ENCODE measurements at places on chromosomes 11 and 22. TPM values are rescaled to one million over a fixed set of nuclear protein-coding genes. Genes with fewer than 3 reads are reported as not detected.

GRCh38 chr11:2778630-2779498 is 79.1 kb upstream of the KCNQ1OT1 start:
- peak; percentile 85 for DNase-seq

GRCh38 chr22:40238425-40239344 is 61.0 kb downstream of the TNRC6B start:
- DNase-seq, result no peak

GRCh38 chr11:79313530-79313913 is 127.3 kb downstream of the TENM4 start:
- DNase-seq, result no peak

Gene PTPRCAP
- polyA plus RNA-seq, result 1.7 TPM

Gene LRRC74B
- not detected for polyA plus RNA-seq

Gene MMP27
- polyA plus RNA-seq, result not detected

Gene OR2AG2
- not detected for polyA plus RNA-seq

Gene DCHS1
- polyA plus RNA-seq, result 6.7 TPM

Gene HOATZ
- not detected for polyA plus RNA-seq

Measured in heart right ventricle (tissue), 16 donors.